ENCODE measurements at places on chromosomes 4 and X. TPM values are rescaled to one million over a fixed set of nuclear protein-coding genes. Genes with fewer than 3 reads are reported as not detected.

- no peak for DNase-seq
Observed at GRCh38 chr4:142272452-142272851, 573.6 kb downstream of the INPP4B start.

DNA sequence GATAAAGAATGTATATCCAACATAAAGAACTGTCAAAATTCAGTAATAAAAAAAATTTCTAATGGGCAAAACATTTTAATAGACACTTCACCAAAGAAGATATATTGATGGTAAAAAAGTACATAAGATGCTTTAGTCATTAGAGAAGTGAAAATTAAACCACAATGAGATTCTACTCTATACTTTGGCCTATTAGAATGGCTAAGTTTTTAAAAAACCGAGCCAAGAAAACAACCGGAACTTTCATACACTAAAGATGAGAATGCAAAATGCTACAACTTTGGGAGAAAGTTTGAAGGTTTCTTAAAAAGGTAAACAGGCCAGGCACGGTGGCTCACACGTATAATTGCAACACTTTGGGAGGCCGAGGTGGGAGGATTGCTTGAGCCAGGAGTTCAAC, 20.8 kb downstream of the CNOT6L start:
- no peak for DNase-seq

DNA sequence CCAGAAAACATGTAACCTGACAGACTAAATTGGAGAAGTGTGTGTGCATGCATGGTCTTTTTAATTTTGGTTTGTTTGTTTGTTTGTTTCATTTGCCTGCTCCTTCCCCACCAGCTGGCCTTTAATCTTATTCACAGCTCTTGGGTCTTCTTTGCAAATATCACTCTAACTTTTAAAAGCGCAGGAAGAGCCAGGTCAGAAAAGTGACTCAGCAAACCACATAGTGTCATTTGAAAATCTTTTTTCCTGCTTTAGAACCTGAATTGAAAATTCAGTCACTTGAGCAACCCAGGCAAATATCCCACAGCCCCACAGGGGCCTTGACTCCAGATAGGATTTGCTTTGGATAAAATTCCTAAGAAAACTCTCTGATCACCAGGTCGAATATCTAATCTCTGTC, 4.6 kb downstream of the TMEM255A start:
- DNase-seq: no peak

PNMA6A gene
- 0.73 TPM for total RNA-seq

All from activated T-helper 1 cell treated with anti-CD3 and anti-CD28 coated beads, Interleukin-12 subunit alpha, Interleukin-12 subunit beta, Interleukin-2, Interleukin-4 antibody, amounts not matched to agents 30 ng/mL and 10 ng/mL and 1 ng/mL, durations not matched to agents 14 hours and 24 hours and 36 hours (primary cell).